ENCODE measurements at places on chromosomes 4 and X. TPM values are rescaled to one million over a fixed set of nuclear protein-coding genes. Genes with fewer than 3 reads are reported as not detected.

- DNase-seq = no peak
- H3K36me3 ChIP-seq = no peaks in the 10 kb centered on the region
- no peak overlapping the region for H3K27ac ChIP-seq
- H3K4me3 ChIP-seq = no peak overlapping the region
- H3K4me1 ChIP-seq = no peaks in the 10 kb centered on the region
Observed at GRCh38 chr4:128974136-128974581, 119.2 kb downstream of the SCLT1 start.

BMP15 gene
- total RNA-seq = not detected

IGFBP7 gene
- 7.6 TPM for total RNA-seq

ARMCX4 gene
- total RNA-seq = 17.9 TPM

AKAP14 gene
- not detected for total RNA-seq

PABPC1L2A gene
- total RNA-seq = 3.8 TPM

- DNase-seq = peak; percentile 47
- peak overlapping the region; percentile 93 for H3K27ac ChIP-seq
- no peaks in the 10 kb centered on the region for H3K36me3 ChIP-seq
- H3K27me3 ChIP-seq = peaks cover 7% of the 10 kb centered on the region
- H3K4me1 ChIP-seq = peaks cover 32% of the 10 kb centered on the region
Observed at GRCh38 chrX:65601530-65602220, 65.8 kb upstream of the MSN start.

DNA sequence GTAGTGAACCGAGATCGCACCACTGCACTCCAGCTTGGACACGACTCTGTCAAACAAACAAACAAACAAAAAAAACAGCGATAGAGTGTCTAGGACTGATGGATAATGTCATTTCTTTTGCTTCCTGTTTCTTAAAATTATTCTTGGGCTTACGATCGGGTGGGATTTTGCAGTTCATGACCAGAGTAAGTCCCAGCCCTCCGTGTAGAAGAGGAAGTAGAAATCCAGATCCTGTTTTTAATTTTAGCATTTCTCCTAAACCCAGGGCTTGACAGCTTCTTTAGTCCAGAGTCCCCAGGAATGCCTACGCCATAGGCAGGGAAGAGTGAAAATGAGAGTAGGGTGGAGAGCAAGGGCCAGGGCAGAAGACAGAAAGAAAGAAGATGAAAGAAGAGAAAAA, 94.3 kb downstream of the HPRT1 start:
- peaks cover 21% of the 10 kb centered on the region for H3K4me1 ChIP-seq
- peaks cover 4% of the 10 kb centered on the region for H3K27me3 ChIP-seq
- peaks cover 3% of the 10 kb centered on the region for H3K36me3 ChIP-seq
- H3K4me3 ChIP-seq = no peak overlapping the region
- DNase-seq = no peak

TGIF2LX gene
- total RNA-seq = not detected

DNA sequence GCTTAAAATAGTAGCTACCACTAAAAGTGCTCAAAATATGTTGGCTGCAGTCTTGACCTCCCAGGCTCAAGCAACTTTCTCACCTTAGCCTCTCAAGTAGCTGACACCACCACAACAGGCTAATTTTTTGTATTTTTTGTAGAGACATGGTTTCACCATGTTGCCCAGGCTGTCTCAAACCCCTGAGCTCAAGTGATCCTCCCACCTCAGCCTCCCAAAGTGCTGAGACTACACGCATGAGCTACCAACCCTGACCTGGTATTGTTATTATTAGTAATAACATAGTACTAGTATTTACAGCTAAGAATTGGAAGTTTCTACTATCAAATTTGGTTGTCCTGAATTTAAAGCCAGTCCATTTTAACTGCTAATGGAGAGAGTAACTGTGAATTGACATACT, 18.0 kb downstream of the STAP1 start:
- H3K4me3 ChIP-seq = no peak overlapping the region
- DNase-seq = no peak
- peaks cover 2% of the 10 kb centered on the region for H3K27me3 ChIP-seq
- peaks cover 21% of the 10 kb centered on the region for H3K4me1 ChIP-seq
- H3K36me3 ChIP-seq = no peaks in the 10 kb centered on the region

- DNase-seq = no peak
- no peaks in the 10 kb centered on the region for H3K36me3 ChIP-seq
- H3K4me3 ChIP-seq = no peak overlapping the region
- H3K4me1 ChIP-seq = no peaks in the 10 kb centered on the region
- no peak overlapping the region for H3K27ac ChIP-seq
- H3K27me3 ChIP-seq = no peaks in the 10 kb centered on the region
Observed at GRCh38 chrX:84205276-84205675, 17.3 kb upstream of the RPS6KA6 start.

All from endothelial cell (in vitro differentiated cells).